Activated CD4-positive, alpha-beta T cell treated with anti-CD3 and anti-CD28 coated beads for 1 hour (primary cell): ENCODE measurements at places on chromosomes 4 and X.

GRCh38 chrX:45592101-45592500, 391.4 kb upstream of the DIPK2B start:
- no peak for DNase-seq

DNA sequence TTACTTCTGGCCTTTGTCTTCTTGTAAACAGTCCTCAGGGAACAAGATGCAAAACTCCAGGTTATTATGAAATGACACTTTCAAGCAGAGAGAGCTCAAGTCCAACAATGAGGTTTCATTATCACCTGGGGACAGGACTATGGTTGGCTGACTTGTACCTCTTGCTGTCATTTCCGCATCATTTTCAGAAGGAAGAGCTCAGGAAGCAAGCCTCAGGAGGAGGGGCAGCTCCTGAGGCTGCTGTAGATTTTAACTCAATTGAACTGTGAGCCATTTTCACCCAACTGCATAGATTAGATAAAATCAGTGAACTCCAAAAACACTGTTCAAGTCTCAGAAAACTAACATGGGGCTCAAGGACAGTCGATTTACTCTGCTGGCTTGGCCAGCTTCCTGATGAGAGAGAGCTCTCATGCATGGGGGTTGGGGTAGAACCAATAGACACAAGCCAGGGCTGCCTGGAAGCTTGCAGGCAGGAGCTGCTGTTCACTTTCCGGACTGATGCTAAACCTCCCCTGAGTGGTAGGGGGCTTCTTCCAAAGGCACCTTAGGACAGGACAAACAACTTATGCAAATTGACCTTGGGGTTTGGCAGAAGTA, 23.6 kb downstream of the TMEM255A start:
- no peak for DNase-seq

GRCh38 chrX:40385682-40386081, 195.1 kb upstream of the ATP6AP2 start:
- no peak for DNase-seq

GRCh38 chrX:2320580-2321327, 180.0 kb downstream of the DHRSX start:
- DNase-seq: no peak

GRCh38 chrX:19293606-19294325, 50.0 kb upstream of the PDHA1 start:
- no peak for DNase-seq
